ENCODE measurements at places on chromosomes 1 and 21.

- peak; percentile 20 for DNase-seq
These were observed 12.0 kb upstream of the KCNE2 start for GRCh38 chr21:34351786-34352241.

DNA sequence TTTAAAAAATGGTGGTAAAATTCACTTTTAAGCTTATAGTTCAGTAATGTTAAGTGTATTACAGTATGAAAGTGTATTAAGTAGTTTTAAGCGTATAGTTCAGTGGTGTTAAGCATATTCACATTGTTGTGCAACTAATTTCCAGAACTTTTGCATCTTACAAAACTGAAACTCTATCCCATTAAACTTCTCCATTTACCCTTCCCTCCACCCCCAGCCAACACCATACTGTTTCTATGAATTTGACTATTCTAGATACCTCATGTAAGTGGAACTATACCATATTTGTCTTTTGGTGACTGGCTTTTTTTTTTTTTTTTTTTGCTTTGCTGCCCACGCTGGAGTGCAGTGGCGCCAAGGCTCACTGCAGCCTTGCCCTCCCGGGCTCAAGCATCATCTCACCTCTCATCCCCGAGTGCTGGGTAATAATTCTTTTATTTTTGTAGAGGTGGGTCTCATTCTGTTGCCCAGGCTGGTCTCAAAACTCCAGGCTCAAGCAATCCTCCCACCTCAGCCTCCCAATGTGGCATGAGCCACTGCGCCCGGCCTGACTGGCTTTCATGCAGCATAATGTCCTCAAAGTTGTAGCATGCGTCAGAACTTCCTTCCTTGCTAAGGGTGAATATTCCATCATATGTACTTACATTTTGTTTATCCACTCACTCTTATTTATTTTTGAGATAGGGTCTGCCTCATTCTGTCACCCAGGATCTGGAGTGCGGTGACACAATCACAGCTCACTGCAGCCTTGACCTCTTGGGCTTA is 45.1 kb upstream of the BMP8B start:
- DNase-seq = no peak

DNA sequence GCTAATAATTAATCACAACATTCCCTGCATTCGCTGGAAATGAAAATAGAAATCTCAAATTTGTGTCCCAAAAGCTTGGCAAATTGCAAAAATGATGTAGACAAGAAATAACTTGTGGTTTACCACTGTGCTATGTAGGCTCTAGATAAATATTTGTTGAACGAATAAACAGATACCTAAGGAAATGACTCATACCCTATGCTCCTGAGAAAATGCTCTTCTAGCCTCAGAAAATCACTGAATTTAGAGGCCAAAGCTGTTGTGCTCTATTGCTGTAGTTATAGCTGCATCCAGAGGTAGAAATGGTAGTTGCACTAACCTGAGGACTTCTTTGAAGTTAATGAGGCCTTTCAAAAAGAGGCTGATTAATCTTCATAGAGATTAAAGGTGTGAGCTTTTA is 142.0 kb upstream of the ZNHIT6 start:
- DNase-seq = peak; percentile 8

DNA sequence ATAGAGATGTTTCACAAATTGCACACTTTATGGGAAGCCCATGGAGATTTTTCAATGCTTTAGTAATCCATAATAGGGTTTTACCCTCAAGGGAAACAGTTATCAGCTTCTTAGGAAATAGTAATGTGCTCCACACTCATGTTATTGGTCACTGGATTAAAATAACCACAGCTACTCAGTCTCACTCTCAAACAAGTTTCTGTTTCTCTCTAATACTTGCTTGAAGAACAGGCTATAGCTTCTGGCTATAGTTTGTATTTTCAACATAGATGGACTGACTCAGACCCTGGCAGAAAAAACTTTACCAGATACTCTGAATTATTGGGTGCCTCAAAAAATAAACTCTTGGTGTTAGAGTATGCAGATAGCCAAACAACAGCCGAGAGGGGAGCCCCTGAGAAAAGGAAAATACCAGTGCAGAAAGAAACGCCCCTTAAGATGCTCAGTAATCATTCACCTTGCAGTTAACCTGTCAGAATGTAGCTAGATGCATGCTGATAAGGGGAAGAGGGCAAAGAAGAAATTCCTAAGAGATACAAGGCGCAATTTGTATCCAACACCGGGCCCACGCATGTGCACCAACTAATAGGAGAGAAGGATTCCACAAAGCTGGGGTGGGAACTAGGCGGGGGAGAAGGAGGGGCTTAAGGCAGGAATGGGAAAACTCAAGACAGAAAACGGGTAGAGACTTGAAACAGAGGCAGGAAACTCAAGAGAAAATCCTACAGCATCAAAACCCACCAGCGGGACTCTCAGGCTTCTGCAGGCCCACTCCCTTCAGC is 30.4 kb upstream of the PDE4B start:
- no peak for DNase-seq

- DNase-seq = no peak
These were observed 868 bp downstream of the ZBTB40 start for GRCh38 chr1:22452481-22452957.

DNA sequence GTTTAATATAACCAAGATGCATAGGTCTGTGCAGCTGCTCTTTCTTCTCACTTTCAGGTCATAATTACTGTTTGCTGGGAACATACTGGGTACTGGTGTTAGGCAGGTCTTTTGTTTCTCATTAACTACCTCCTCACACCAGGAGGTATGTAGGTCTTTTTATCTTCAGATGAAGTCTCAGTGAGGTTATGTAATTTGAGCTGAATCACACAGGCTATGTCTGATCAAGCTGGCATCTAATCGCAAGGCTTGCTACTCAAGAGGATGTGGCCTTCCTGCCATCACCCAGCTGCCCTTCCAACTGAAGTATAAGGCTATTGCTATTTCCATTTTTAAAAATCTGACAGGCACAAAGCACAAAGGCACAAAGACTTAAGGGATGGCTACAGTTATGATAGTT is 96.4 kb downstream of the RUNX1 start:
- DNase-seq = no peak

GRCh38 chr1:225481738-225482137 is 53.9 kb upstream of the LBR start:
- no peak for DNase-seq

DNA sequence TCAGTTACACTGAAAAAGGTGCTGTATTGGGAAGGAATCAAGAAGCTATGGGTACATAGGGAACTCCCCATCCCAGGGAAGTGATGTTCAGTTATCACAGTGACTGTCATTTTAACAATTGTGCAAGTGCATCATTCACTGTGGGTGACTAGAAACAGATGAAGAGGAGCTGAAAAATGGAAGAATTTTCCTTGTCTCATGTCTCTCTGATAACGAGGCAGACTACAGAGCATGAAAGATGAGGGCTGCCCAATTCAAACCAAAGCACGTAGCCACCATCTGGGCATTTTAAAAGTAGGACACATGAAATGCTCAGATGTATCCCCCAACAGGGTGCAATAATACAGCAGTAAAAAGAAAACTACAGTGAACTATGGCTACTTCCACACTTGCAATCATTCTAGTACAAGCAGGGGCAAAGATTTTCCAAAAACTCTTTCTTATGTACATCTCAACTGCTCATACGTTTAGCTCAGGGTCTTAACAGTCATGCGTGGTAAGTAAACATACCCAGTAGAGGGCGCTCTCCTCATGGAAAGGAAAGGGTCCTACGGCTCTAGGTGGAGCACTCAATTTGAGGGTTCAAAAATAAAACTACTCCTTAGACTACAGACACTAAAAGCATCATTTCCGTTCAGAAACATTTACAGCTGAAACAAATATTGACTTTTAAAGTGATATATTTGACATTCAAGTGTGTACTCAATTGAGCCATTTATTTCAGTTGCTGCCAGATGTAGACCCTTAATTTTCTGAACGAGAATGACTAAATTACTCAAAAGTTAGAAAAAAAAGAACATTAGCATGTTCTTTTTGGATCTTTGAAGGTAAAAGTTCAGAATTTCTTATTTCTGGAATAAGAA is 143.2 kb downstream of the KCTD3 start:
- peak; percentile 40 for DNase-seq

- no peak for DNase-seq
These were observed 1.9 kb upstream of the TFAP2E start for GRCh38 chr1:35571263-35571662.

GRCh38 chr1:155591770-155592169 is 18.2 kb upstream of the MSTO1 start:
- peak; percentile 14 for DNase-seq

GRCh38 chr1:6044481-6045109 is 1.1 kb upstream of the KCNAB2 start:
- no peak for DNase-seq

DNA sequence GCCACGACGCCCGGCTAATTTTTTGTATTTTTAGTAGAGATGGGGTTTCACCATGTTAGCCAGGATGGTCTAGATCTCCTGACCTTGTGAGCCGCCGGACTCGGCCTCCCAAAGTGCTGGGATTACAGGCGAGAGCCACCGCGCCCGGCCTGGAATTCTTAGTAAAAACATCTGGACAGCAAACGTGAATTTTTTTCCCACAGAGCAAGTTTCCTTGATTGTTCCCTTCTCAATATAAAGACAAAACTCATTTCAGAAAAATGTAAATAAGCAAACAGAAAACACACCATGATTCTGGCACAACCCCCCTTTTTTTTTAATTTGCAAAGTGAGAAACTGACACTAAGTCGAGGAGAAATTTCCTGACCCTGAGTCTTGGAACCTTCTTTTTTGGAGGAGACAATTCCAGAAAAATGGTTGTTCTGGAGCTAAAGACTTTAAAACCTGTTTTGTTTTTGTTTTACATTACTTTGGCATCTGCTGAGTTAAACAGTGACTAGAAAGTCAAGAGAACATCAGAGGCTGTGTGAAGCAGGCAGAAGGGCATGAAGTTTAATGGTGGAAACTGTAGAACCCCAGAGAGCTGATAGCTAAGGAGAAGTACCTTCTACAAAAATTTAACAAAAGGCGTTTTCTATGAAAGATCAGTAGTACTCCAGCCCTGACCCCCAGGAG is 10.3 kb upstream of the HMGCS2 start:
- no peak for DNase-seq

- DNase-seq = no peak
These were observed 17.6 kb upstream of the ALDH4A1 start for GRCh38 chr1:18919956-18920355.

- DNase-seq = no peak
These were observed 795.7 kb downstream of the LTN1 start for GRCh38 chr21:28196981-28197380.

- peak; percentile 47 for DNase-seq
These were observed 53.2 kb upstream of the LYST start for GRCh38 chr1:235919833-235920441.

DNA sequence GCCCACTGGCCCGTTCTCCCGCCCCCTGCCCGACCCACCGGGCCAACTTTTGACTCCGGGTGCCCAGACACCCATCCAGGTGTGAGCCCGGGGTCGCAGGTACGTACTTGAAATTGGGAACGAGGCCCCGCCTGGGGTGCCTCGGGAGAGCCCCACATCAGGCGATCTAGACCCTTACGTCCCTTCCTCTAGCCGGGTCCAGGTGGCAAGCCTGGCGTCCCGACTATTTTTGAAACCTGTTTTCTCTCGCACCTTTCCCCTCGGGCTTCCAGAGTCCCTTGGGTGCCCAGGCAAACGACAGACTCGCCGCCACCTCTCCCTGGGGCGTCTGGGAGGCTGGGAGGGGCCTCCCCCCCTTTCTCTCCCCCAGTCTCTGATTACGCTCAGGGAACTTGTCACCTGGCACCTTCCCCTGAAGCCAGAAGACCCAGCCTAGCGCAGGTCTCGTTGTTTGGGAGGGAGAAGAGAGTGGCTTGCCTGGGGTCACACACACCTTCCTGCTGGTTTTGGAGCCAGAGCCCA is 898 bp downstream of the LDLRAP1 start:
- no peak for DNase-seq

- DNase-seq = no peak
These were observed 2.5 kb downstream of the MPZ start for GRCh38 chr1:161307230-161307768.

GRCh38 chr1:119323216-119323982 is 45.2 kb upstream of the HAO2 start:
- DNase-seq = no peak

DNA sequence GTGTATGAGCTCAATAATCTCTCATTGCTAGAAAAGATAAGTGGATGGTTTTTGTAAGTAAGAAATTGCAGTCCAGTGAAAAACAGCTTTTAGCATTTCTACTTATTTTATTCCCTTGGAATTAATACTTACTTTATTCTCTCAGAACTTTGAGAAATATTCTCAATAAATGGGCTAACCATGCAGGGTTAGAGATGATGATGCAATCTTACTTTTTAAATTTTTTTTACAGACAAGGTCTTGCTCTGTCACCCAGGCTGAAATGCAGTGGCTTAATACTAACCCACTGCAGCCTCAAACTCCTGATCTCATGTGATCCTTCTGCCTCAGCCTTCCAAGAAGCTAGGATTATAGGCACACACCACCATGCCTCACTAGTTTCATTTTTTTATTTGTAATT is 440.8 kb upstream of the ZP4 start:
- no peak for DNase-seq

GRCh38 chr21:31804008-31804394 is 68.8 kb upstream of the HUNK start:
- no peak for DNase-seq

- DNase-seq = no peak
These were observed 122.3 kb downstream of the FOXD2 start for GRCh38 chr1:47559944-47560695.

GRCh38 chr21:33800753-33801423 is 114.7 kb downstream of the ATP5PO start:
- DNase-seq = no peak

DNA sequence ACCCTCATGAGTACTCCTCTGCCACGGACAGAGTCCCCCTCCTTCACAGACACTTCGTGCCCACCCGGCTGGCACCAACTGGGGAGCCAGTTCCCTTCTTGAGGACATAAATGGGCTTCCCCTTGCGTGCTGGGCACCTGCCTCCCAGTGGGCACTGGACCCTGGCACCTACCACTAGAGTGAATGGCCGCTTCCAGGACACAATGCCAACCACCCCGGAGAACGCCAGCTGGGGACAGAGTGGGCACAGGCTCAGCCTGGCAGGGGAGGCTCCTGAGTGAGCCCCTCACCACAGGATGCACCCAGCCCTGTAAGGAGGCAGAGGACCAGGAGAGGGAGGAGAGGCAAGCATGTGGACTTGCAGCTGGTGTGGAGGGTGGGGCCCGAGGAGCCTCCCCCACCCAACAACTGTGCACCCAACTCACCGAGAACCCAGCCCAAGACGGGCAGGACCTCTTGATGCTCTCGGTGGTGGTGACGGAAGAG is 1.0 kb downstream of the ENTREP3 start:
- DNase-seq = peak; percentile 40

DNA sequence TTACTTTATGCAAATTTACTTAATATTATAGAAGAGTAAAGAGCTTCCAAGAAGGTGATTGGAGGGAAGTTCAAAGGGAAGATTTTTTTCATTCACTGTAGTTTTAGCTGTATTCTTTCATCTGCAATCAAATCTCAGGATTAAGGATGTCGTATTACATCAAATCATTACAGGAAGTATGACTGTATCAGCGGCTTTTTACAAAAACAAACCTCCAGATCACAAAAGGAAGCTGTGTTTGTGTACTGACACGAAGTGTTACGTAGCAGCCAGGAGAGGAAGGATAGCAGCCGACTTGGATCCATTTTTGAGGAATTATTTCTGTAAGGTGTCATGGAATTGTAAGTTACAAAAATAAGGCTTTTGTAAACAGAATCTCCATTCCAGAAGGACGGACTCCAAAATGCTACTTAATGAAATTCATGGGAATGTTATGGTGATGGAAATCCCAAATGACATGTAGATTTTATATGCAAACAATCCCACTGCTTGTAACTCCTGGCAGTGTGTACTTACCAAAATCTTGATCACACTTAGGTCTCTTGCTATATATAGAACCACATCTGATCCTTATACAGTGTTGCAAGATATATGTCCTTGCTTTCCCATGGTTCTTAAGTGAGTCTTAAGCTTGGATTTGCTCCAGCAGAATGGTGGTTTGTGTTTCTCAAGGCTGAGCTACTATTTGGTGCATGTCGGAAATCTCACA is 49.8 kb downstream of the KCNJ15 start:
- peak; percentile 26 for DNase-seq
